A549 treated with RU486 at 1 μM for 4 hours (cell line): ENCODE measurements at places on chromosomes 5 and 9. TPM values are rescaled to one million over a fixed set of nuclear protein-coding genes. Genes with fewer than 3 reads are reported as not detected.

ARSI gene
- 31.9 to 48.3 TPM (median 37.1 TPM) in 5 replicates for total RNA-seq

OTP gene
- 0.08 to 0.19 TPM (median 0.13 TPM) in 4 of 5 replicates, not detected in the other for total RNA-seq

TMC1 gene
- 0.20 to 0.45 TPM in 2 of 5 replicates, not detected in the others for total RNA-seq

GRM6 gene
- total RNA-seq: not detected in 5 replicates

ITK gene
- 0.03 to 0.15 TPM (median 0.13 TPM) in 3 of 5 replicates, not detected in the others for total RNA-seq

FGD3 gene
- total RNA-seq: 0.09 to 0.24 TPM (median 0.18 TPM) in 5 replicates

CDC20B gene
- 0.05 to 0.11 TPM (median 0.09 TPM) in 3 of 5 replicates, not detected in the others for total RNA-seq

GBA2 gene
- 23.1 to 31.3 TPM (median 30.0 TPM) in 5 replicates for total RNA-seq

ZNF366 gene
- not detected in 5 replicates for total RNA-seq

MUSK gene
- not detected in 5 replicates for total RNA-seq

HACD4 gene
- total RNA-seq: 0.53 to 1.2 TPM (median 1.0 TPM) in 5 replicates

FREM1 gene
- total RNA-seq: not detected in 5 replicates

RECK gene
- 3.9 to 6.1 TPM (median 6.0 TPM) in 5 replicates for total RNA-seq
